ENCODE measurements at places on chromosomes 11 and 22.

- no peak for DNase-seq
These were observed 15.1 kb downstream of the SCGB1A1 start for GRCh38 chr11:62433904-62434276.

DNA sequence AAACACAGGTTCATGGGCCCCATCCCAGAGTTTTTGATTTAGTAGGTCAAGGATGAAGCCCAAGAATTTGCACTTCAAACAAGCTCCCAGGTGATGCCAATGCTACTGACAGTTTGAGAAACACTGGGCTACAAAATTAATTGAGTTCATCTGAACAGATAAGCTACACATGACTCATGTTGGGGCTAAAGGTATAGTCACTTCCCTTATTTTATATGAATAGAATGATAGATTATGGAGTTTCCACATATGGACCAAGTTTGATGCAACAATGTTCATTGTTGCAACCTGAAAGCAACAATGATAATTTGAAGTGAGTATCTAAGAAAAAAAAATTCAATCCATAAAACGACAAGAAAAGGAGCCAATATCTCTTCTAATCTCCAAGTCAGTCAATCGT, 54.9 kb downstream of the SOX6 start:
- DNase-seq, result no peak

DNA sequence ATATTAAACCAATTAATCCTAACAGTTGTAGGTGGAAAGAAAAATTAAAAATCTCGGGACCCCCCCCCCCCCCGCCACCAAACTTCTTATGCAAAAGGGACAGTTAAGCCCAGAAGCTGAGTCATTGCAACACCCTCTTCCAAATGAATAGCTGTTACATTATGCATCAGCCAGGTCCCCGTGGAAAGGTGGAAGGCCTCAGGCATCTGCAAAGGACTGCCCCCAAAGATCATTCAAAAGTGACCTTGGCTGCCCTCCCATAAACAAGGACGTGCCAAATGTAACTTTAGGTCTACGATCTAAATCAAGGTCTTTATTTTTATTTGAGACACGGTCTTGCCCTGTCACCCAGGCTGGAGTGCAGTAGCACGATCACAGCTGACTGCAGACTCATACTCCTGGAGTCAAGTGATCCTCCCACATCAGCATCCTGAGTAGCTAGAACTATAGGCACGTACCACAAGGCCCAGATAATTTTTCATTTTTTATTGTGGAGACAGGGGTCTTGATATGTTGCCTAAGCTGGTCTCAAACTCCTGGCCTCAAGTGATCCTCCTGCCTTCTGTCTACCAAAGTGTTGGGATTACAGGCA, 22.8 kb downstream of the SYN3 start:
- no peak for DNase-seq

DNA sequence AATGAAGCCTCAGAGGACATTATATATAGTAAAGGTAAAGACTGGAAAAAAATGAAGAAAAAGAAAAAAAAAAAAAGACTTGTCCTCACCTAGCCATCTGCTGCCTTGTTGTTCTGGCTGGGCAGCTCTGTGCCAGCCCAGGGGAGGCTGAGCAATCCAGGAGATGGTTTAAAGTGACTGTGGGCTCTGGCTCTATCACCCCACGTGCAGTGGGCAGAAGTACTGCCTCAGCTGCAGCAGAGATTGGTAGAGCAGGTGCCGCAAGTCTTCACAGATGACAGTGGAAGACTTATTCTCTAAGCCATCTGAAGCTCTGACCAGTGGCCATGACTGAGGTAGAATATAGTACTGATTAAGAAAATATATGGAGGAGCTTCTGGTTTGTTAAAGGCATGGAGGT, 62.2 kb downstream of the SGSM3 start:
- DNase-seq, result no peak

DNA sequence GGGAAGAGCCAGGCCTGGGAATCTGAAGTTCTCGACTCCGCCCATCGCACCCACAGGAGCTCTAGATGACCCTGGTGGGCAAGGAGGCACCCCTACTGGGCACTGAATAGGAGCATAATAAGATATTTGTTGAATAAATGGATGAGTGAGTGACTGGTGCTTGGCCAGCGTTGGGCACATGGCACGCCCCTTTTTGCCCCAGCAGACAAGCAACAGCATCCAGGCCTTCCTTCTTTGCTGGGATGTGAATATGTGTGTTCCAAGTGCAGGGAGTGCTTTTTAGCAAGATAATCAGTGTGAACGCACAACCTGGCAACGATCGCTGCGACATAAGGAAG, 443 bp upstream of the CELF1 start:
- DNase-seq, result no peak

DNA sequence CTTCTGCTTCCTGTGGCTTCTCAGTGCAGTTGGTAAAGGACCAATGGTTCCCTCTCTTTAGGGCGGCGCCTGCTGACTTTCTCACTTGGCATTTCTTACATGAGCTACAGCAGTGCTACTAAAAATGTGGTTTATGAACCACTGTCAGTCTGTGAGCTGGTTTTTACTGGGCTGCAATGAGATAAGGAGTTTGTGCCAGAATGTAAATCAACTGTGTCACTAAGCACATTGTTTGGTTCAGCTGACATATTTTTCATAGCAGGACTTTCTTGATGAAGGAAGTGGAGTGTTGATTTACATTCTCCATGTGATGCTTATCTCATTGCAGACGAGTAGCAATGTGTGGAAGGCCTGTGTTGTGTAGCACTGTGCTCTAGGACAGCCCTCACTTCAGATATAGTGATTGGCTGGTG, 463.3 kb downstream of the SOX6 start:
- DNase-seq, result no peak

DNA sequence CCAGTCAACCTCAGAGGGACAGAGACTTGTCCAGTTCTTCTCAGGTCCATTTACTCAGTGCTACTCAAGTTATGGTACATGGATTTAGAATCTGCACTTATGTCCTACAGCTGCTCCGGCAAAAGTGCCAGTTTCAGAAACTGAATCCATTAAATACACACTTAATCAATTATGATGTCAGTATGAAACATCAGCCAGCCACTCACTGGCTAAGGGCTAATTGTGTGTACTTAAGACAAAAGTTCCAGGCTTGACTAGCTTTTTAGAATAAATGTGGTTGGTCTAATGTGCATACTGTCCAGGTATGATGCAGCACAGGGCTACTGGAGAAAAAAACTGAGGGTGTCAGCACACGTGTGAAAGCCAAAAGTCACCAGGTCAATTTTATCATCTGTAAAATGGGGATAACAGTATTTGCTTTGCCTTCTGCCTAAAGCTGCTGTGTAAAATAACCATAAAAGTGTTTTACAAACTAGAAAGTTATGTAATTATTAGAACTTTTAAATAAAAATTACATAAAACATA, 55.4 kb upstream of the CYP2D6 start:
- DNase-seq, result no peak

- DNase-seq, result no peak
These were observed 6.1 kb downstream of the DCUN1D5 start for GRCh38 chr11:103085758-103086365.

DNA sequence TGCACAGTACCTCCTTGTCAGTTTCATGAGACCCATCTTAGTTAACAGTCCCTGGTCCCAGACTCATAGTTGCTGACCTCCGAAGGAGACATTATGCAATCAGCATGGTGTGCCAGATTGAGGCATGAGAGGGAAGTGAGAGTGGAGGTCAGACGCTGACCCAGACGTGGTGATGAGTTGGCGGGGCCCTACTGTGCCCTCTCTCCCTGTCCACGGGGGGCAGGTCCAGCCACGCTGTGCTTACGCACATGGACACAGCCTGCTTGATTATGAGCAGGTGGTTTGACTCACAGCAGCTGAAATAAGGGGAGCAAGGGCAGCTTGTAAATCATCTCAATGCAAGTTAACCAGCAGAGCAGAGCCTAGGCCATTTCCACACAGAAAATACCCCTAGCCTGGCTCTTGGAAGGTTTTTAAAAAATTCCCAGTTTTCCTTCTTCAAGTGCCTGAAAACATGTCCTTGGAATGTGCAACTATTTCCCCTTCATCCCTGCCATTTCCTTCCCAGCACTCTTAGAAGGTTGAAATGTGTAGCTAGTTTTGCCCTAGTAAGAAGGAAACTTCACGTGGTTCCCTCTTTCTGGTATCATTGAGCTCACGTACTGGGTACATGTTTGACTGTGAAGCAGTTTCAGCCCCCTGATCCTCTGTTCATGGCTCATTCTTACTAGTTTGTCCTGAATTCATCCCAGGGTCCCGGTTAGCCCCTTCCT, 122.6 kb upstream of the SORL1-AS1 start:
- DNase-seq, result no peak

DNA sequence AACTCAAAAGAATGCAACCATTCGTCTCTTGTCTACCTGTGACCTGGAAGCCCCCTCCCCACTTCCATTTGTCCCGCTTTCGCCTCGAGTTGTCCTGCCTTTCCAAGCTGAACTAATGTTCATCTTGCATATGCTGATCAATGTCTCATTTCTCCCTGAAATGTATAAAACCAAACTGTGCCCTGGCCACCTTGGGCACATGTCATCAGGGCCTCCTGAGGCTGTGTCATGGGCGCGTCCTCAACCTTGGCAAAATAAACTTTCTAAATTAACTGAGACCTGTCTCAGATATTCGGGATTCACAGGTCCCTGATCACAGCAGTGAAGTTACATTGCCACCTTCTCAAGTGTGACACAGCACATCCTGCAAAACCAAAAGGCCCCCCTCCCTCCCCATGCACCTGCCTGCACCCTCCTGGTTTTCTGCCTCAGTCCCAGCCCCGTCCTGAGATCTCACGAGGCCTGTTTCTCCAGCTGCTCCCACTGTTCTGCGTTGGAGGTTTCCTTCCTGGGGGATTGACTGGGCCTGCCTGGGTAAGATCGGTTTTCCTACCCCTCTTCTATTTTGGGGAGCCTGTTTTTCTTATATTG, 1328.7 kb downstream of the TBC1D22A start:
- no peak for DNase-seq

All from activated CD8-positive, alpha-beta memory T cell treated with anti-CD3 and anti-CD28 coated beads for 4 hours (primary cell).